ENCODE measurements at places on chromosomes 13 and 19.

GRCh38 chr13:110263888-110264287, 43.1 kb downstream of the COL4A1 start:
- DNase-seq, result no peak

GRCh38 chr13:96780105-96780504, 214.2 kb downstream of the OXGR1 start:
- no peak for DNase-seq

DNA sequence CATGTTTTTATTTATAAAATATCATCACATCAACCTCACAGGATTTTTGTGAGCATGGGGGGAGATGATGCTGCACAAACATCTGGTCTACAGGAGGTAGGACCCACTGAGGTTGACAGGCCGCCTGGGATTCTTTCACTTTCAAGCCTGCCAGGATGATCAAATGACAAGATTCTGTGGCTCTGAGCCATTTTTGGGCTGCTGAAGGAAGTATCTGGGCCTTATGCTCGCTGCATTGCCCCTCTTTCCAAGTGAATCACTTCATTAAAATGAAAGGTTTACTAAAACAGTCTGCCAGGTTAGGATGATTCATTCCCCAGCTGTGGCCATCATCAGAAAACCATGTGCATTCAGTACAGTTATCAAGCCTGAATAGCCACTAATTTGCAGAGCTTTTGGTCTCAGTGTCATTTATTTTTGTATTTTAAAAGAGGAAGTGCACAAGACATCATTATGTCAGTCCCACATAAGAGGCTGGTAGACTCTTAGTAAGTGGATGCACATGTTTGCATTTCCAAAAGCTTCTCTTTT, 34.4 kb downstream of the STARD13 start:
- DNase-seq, result no peak

- DNase-seq, result no peak
These were observed 127.2 kb upstream of the UBL3 start for GRCh38 chr13:29977476-29978120.

DNA sequence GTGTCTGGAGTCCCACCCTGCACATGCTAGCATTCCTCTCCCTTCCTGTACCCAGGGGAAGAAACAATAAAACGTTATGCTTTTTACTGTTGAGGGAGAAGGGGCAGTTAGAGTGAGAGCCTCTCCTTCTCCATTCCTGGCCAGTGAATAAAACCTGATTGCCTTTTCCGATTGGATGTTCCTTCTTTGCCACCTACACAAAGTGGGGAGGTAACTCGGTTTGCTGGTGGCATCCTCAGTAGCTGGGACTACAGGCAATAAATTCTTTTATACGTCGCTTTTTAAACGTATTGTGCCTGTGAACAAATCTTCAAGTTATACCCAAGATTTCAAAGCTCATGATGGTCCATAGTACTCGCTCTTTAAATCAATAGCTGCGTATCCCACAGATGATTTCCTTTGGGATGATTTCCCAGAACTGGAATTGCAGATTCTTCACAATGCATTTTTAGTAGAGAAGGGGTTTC, 660 bp upstream of the MVB12A start:
- no peak for DNase-seq

GRCh38 chr13:79155883-79156282, 250.2 kb downstream of the RBM26 start:
- DNase-seq, result no peak

DNA sequence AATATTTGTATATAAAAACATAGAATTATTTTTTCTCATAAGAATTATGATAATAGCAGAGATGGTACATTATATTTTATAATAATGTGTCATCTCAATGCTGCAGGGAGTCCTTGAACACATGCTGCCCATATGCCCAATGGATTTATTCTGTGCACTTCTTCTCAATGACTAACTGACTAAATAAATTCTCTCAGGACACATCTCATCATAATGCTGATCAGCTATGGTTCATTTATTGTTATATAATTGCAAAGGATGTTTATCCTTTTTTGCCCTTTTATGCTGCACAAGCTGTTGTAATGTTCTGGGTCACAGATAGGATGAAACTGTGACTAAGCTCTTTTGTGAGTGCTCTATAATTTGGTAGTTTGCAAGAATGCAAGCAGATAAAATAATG, 1273.3 kb upstream of the ATXN8OS start:
- DNase-seq, result no peak

DNA sequence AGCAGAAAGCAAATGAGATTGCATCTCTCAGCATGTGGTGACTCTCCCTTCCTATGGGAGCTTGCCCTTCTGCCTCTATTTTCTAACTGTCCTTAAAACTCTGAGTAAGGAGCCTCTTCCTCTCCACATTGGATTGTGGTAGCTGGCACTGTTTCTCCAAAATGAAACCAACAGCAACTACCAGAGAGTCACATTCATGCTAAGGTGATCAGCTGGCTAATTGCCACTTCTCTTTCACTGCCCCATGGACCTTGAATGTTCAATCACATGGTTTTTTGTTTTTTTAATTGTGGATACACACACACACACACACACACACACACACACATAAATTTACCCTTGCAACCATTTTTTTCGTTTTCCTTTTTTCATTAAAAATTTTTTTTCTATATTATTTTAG, 154.7 kb upstream of the TSC22D1 start:
- no peak for DNase-seq

DNA sequence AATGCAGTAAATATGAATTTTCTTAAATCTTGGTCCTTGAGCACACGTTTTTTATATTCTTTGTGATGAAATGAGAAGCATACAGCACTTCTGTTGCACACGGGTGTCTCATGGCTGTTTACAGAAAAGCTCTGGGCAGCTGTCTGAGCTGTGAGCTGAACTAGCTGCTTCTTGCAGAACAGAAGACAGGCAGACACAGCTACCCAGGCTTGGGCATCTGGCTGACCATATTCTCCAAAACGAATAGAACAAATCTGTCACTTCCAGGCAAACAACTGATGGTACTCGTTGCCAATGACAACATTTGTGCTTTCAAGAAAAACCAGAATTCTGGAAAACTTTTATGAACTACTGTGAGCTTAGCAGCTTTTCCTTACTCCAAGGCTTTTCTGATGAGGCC, 16.2 kb downstream of the PCID2 start:
- no peak for DNase-seq

- no peak for DNase-seq
These were observed 38.2 kb downstream of the ATP12A start for GRCh38 chr13:24718192-24718965.

GRCh38 chr19:50167314-50167721, 4.2 kb upstream of the IZUMO2 start:
- DNase-seq, result no peak

- no peak for DNase-seq
These were observed 33.9 kb downstream of the GPR12 start for GRCh38 chr13:26726684-26727083.
